ENCODE measurements at places on chromosomes 2 and 18. TPM values are rescaled to one million over a fixed set of nuclear protein-coding genes. Genes with fewer than 3 reads are reported as not detected.

KRCC1 gene
- total RNA-seq, result 18.9 TPM

DYNAP gene
- not detected for total RNA-seq

ORC2 gene
- total RNA-seq, result 27.4 TPM

TWIST2 gene
- total RNA-seq, result 12.2 TPM

CHRNG gene
- total RNA-seq, result not detected

SDC1 gene
- total RNA-seq, result 148 TPM

PPP3R1 gene
- 59.2 TPM for total RNA-seq

KCNS3 gene
- total RNA-seq, result 47.8 TPM

TEX44 gene
- total RNA-seq, result not detected

TMEM200C gene
- total RNA-seq, result 0.41 TPM

PAX3 gene
- total RNA-seq, result not detected

GAD1 gene
- total RNA-seq, result not detected

CHRNA1 gene
- 0.52 TPM for total RNA-seq

IKZF2 gene
- total RNA-seq, result 16.4 TPM

LOXL3 gene
- 8.1 TPM for total RNA-seq

KLHL41 gene
- total RNA-seq, result 0.61 TPM

SLC23A3 gene
- 3.1 TPM for total RNA-seq

SPRED2 gene
- 56.9 TPM for total RNA-seq

ST8SIA3 gene
- not detected for total RNA-seq

ALPP gene
- total RNA-seq, result 9.5 TPM

FAP gene
- total RNA-seq, result 5.4 TPM

ZNF396 gene
- 3.1 TPM for total RNA-seq

GBX2 gene
- not detected for total RNA-seq

ARHGEF33 gene
- 1.3 TPM for total RNA-seq

ANKRD62 gene
- total RNA-seq, result 0.12 TPM

FLACC1 gene
- 3.6 TPM for total RNA-seq

MROH2A gene
- not detected for total RNA-seq

INHBB gene
- 12.3 TPM for total RNA-seq

DSC3 gene
- total RNA-seq, result 1.6 TPM

ZNF521 gene
- total RNA-seq, result 25.0 TPM

B3GNT7 gene
- total RNA-seq, result 53.5 TPM

ITGB6 gene
- 109 TPM for total RNA-seq

NEU2 gene
- not detected for total RNA-seq

DHRS9 gene
- 7.6 TPM for total RNA-seq

RAB6C gene
- total RNA-seq, result not detected

SAG gene
- total RNA-seq, result not detected

PROKR1 gene
- total RNA-seq, result not detected

TLX2 gene
- not detected for total RNA-seq

NTSR2 gene
- not detected for total RNA-seq

PAX8 gene
- 1.6 TPM for total RNA-seq

SGPP2 gene
- total RNA-seq, result 38.1 TPM

SLC11A1 gene
- 302 TPM for total RNA-seq

MYO7B gene
- 2.2 TPM for total RNA-seq

PARD6G gene
- total RNA-seq, result 6.5 TPM

SCYGR4 gene
- not detected for total RNA-seq

All from upper lobe of right lung (tissue), 1 donor.